Stimulated activated CD8-positive, alpha-beta memory T cell treated with anti-CD3 and anti-CD28 coated beads, Interleukin-7, amount 100 ng/mL, for 4 hours (primary cell): ENCODE measurements at places on chromosomes 5 and 9.
A peak's percentile ranks its signal among the peaks of the same experiment; 100 is the strongest.

DNA sequence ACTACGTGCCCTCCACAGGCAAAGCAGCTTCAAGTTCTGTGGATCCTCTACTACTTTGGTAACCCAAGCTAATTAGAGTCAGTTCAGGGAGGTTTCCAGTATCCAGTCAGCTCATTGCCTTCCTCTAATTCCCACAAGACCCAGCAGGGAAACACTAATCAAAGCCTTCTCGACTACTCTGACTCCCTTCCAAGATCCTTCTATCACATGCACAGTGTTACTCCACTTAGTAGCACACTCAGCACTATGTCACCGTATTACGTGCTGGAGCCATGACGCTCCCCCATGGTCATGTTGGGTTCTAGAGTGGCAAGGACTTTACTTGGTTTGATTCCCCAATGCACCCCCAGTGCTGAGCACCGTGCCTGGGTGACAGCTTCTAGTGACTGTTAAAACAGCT is 53.0 kb downstream of the DCP2 start:
- DNase-seq: no peak

DNA sequence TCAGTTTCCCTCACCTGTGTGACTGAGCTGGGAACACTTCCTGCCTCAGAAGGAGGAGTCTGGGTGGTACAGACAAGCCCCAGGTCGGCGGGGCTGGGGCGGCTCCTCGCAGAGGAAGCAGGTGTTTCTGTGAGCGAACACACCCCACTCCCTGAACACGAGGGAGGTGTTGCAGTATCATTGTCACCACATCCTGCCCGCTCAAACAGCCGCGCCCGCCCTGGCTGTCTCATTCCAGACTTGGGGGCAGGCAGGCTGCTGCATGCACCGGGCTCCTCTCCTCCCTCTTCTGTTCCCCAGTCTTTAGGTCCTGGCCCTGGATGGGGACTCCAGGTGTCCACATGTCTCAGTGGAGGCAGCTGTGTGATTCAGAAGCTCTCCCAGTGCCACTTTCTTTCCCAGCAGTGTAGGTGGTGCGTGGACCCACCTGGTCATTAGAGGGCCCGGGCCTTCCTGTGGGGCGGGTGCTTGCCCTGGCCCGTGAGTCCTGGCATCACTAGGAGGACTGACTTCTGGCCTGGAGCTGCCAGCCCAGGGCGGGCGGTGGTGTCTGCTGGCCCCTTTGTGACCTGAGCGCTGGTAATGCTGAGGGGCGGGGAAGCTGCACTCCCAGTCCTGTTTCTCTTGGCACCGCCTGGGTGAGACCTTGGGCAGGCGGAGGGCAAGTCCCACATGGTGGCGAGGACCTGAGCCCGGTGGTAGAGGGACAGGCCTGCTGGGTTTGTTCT is 18.3 kb upstream of the PHYHD1 start:
- DNase-seq: peak; percentile 80

- DNase-seq: no peak
Observed at GRCh38 chr5:133494923-133495246, 117.5 kb downstream of the FSTL4 start.

GRCh38 chr5:3197304-3198073 is 398.1 kb upstream of the IRX1 start:
- DNase-seq: no peak

DNA sequence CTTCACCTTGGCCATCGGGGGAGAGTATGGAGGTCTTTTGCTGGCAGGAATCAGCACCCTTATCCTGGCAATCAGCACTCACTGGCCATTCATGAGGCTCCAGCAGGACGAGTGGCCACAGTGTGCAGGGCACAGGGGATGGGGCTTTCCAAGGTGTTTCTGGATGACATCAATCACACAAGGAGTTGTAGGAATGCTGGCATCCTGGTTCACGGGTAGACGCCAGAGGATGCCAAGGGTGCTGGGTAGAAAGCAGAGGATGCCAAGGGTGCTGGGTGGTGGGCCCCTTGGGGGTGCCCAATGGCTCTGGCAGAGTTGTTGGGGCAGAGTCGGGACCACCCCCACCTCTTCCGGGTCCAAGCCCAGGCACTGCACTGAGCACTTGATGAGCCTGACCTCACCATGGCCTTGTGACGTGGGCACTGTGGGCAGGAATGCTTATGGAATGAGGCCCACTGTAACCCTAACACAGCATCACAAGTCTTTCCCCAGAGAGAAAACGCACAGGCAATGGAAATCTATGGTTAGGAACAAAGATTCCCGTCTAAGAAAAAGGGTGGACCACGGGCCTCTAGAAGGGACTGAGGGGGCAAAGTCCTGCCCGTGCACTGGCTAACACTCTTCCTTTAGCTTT is 29.1 kb downstream of the CEL start:
- no peak for DNase-seq

GRCh38 chr5:109740966-109741365 is 51.2 kb downstream of the MAN2A1 start:
- no peak for DNase-seq

DNA sequence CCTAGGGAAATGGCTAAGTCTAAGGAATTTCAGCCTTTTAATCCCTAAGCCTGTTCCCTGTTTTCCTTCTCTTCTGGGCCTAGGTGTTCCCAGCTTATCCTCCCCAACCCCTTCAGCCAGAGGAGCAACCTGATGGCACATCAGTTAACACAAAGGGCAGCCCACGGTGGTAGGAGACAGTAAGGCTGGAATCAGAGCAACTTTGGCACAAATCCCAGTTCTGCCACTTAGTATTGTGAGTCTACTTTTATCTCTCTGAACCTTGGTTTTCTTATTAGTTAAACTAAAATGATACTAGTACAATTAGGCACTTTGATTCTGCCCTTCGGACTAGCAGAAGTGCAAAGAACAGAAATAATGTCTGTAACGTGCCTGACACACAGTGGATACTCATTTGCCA is 246.8 kb downstream of the SAXO1 start:
- no peak for DNase-seq

GRCh38 chr9:32928912-32929311 is 72.5 kb downstream of the APTX start:
- no peak for DNase-seq

DNA sequence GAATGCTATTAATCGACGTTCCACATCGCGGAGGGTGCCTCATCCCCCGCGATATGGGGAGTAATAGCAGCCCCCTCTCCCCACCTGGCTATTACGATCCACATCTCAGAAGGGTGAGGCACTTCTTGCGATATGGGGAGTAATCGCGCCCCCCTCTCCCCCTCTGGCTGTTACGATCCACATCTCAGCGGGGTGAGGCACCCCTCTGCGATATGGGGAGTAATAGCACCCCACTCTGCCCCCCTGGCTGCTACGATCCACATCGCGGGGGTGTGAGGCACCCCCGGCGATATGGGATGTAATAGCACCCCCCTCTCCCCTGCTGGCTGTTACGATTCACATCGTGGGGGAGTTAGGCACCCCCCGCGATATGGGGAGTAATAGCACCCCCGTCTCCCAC is 128.5 kb downstream of the TMEM38B start:
- DNase-seq: no peak

GRCh38 chr9:75463871-75464270 is 375.6 kb downstream of the OSTF1 start:
- no peak for DNase-seq

GRCh38 chr5:160242145-160242544 is 12.8 kb downstream of the FABP6 start:
- no peak for DNase-seq

DNA sequence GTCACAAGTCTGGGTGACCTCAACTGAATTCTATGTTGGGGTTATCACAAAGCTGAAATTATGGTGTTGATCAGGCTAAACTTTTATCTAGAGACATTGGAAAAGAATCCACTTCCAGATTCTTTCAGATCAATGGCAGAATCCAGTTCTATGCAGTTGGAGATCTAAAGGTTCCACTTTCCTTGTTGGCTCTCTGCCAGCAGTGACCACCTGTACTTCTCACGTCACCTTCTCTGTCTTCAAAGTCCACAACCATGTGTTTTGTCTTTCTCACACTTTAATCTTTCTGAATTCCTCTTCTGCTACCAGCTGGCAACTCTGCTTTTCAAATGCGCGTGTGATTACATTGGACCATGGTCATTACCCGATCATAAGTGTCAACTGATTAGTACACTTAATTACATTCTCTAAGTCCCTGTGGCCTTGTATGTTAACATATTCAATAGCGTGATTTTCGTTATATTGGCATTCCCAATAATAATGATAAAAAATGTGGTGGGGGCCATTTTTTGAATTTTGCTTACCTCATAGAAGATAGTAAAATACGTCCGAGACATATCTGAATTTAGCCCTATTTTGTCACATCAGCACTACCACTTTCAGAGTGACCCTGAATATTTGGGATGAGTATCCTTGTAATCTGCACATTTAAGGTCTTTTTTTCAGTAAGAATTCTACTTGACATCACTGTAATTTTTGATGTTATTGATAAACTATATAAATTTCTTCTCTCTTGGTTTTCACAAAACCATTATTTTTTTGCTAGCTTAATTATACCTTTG is 73.7 kb upstream of the PRDM9 start:
- DNase-seq: no peak

DNA sequence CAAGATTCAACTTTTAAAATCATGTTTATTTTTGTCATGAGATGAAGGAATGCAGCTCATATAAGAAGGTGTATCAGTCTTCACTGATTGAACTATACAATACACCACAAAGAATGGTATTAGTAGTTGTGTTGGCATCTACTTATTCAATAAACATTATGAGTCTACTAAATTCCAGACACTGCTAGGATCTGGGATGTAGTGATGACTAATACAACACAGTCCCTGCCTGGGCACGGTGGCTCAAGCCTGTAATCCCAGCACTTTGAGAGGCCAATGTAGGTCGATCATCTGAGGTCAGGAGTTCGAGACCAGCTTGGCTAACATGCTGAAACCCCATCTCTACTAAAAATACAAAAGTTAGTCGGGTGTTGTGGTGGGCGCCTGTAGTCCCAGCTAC is 171.4 kb upstream of the NFIB start:
- no peak for DNase-seq

DNA sequence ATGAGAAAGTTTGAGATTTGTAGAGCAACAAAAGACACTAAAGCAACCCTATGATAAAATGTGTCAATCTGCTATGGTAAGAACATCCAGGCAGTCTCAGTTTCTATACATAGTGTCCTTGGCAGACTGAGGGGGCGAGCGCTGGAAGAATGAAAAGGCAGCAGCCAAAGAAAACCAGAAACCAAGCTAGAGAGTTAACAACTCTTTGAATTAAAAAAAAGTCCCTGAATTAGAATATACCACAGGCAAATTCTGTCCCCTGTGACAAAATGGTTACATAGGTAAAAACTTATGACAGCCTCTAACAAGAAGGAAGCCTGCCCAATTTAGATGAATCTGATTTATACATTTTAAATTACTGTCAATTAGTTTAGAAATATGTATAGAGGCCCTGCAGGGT is 106.7 kb downstream of the OXCT1 start:
- no peak for DNase-seq

DNA sequence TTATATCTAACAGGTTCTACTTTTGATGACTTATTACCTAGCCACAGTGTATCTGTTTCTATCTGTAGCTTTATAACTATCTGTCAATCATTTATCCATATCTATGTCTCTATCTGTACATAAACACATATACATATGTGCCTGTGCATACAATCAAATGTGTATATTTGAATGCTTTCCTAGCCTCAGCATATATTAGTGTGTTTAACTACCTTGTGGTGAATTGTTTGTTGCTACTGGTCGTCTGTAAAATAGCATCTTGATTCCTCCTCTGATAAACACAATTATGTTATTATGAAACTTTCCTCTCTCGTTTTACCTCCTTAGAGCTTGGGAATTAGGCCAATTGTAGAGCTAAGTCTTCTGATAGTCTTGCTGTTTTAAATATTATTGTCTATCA is 44.4 kb downstream of the PARP8 start:
- DNase-seq: no peak

DNA sequence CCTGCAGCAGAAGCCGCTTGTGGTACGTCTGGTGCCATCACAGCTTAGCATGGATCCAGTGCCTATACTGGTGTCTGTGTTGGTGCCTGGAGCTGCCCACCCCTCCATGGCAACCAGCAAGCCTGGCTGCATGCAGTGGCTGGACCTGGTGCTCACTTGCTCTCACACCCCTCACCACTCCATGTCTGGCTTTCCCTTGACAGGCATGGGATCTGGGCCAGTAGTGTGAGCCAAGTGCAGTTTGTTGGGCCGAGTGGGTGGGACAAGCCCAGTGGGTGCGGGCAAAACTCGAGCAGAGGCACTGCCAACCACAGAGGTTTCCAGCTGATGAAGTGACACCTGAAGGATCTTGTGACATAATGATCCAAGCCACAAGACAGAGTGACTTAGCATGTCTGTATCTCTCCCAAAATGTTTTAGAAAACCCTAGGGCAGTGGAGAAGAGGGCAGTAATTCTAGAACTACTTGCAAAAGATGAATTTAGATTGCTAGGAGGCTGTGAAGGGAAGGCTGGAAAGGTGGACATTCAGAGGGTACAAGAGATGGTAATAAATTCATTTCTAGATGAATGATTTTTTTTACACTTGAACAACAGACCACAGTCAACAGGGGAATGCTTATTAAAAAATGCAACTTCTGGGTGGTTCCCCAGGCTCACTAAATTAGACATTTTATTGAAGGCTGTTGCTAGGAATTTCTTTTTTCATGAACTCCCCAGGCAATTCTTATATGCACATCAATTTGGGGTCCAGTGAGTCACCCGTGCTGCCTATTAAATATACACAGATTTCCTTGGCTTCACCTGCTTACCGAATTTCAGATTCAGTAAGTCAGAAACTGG is 660.3 kb downstream of the TLR4 start:
- no peak for DNase-seq

DNA sequence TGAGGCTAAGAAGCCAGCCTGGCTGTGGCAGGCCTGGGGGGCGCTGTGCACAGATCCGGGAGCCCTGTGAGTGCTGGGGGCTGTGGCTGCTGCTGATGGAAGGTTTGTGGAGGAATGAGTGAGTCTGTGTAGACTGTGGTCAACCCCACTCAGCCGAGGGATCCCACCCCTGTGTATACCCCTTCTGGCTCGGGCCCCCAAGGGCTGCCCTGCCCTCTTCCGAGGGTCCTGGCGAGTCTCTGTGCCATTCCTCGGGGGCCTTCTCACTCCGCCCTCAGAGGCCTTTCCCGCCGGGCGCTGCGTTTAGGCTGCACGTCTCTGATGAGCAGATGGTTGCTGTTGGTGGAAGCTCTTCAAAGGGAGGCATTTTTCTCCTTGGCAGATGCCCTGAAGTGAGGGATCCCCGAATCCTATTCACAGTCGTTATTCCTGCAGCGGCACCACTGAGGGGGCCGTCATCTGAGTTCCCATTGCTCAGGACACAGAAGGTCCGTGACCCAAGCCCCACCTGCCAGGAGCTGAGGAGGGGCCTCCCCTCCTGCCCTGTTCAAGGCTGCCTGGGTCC is 94.1 kb downstream of the RXRA start:
- DNase-seq: no peak
